ENCODE measurements at places on chromosomes 7 and 10. TPM values are rescaled to one million over a fixed set of nuclear protein-coding genes. Genes with fewer than 3 reads are reported as not detected.

Gene INTS15
- total RNA-seq: 20.5 TPM

Gene NSUN5
- total RNA-seq: 5.3 TPM

Gene GIMAP5
- total RNA-seq: 63.7 TPM

Gene LGI1
- total RNA-seq: not detected

Gene SPDYE5
- total RNA-seq: not detected

Gene ITIH5
- not detected for total RNA-seq

Gene TDRD1
- total RNA-seq: not detected

Gene SOSTDC1
- total RNA-seq: not detected

Gene OIT3
- 0.19 TPM for total RNA-seq

Gene SYT15
- 0.10 TPM for total RNA-seq

Gene LIPN
- total RNA-seq: not detected

Gene NEURL1
- total RNA-seq: 0.33 TPM

Gene DENND2A
- 0.19 TPM for total RNA-seq

Gene CEP55
- 18.9 TPM for total RNA-seq

Gene H2AZ2
- total RNA-seq: 111 TPM

Gene GRM3
- not detected for total RNA-seq

Gene CUZD1
- total RNA-seq: 0.65 TPM

Gene TMEM139
- not detected for total RNA-seq

Gene EIF4EBP2
- 59.0 TPM for total RNA-seq

Gene PDZD7
- total RNA-seq: 1.3 TPM

Gene GRM8
- not detected for total RNA-seq

Gene ITGB8
- total RNA-seq: 9.8 TPM

Gene LOXL4
- 0.38 TPM for total RNA-seq
